Activated CD8-positive, alpha-beta T cell treated with anti-CD3 and anti-CD28 coated beads for 36 hours (primary cell): ENCODE measurements at places on chromosomes 12 and 14. TPM values are rescaled to one million over a fixed set of nuclear protein-coding genes. Genes with fewer than 3 reads are reported as not detected.
A peak's percentile ranks its signal among the peaks of the same experiment; 100 is the strongest.

DNA sequence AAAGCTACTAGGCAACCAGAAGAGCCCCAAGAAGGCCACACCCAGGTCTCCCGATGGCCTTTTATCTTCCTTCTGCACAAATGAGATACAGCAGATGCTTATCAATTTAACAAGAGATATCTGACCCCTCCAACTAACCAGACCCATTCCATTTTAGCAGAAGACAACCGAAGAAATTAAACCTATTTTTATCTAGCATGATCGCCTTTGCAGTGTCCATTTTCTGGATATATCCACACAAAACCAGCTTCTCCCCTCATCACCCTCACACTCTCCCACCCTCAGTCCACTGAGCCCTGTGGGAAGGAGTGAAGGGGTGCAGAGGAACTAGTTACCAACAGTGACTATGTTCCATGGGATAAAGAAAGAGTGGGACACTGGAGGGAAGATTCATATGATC is 20.9 kb upstream of the DHRS4 start:
- no peak for DNase-seq

GRCh38 chr14:33404964-33405574 is 466.4 kb downstream of the NPAS3 start:
- DNase-seq = no peak

GRCh38 chr12:64825143-64826021 is 935 bp downstream of the TBC1D30 start:
- peak; percentile 40 for DNase-seq

The R3HDM2 gene
- 33.2 TPM for total RNA-seq

GRCh38 chr12:88493636-88494035 is 86.6 kb downstream of the KITLG start:
- no peak for DNase-seq

- peak; percentile 97 for DNase-seq
Measured at GRCh38 chr12:123670882-123671728, at the start of gene TCTN2. Gene TCTN2, plus strand, starts transcription at chr12:123671113. Its CDS starts 128 bp downstream, at chr12:123671241.

The SMCO3 gene
- not detected for total RNA-seq

GRCh38 chr12:131321988-131322387 is 368.3 kb downstream of the ADGRD1 start:
- no peak for DNase-seq

GRCh38 chr12:104448451-104448850 is 8.3 kb upstream of the CHST11 start:
- DNase-seq = no peak

GRCh38 chr14:68168460-68169109 is 349.0 kb downstream of the RAD51B start:
- no peak for DNase-seq

The ADAMTS20 gene
- total RNA-seq = not detected

GRCh38 chr14:22838631-22839041 is 2.3 kb downstream of the MMP14 start:
- no peak for DNase-seq

The CRIP1 gene
- total RNA-seq = 95.7 TPM

The PITPNM2 gene
- total RNA-seq = 15.3 TPM

The NRXN3 gene
- not detected for total RNA-seq

- peak; percentile 52 for DNase-seq
Measured at GRCh38 chr12:663293-663871, at the start of gene NINJ2. Gene NINJ2, minus strand, starts transcription at chr12:663445. Its CDS starts 85 bp downstream, at chr12:663360.

DNA sequence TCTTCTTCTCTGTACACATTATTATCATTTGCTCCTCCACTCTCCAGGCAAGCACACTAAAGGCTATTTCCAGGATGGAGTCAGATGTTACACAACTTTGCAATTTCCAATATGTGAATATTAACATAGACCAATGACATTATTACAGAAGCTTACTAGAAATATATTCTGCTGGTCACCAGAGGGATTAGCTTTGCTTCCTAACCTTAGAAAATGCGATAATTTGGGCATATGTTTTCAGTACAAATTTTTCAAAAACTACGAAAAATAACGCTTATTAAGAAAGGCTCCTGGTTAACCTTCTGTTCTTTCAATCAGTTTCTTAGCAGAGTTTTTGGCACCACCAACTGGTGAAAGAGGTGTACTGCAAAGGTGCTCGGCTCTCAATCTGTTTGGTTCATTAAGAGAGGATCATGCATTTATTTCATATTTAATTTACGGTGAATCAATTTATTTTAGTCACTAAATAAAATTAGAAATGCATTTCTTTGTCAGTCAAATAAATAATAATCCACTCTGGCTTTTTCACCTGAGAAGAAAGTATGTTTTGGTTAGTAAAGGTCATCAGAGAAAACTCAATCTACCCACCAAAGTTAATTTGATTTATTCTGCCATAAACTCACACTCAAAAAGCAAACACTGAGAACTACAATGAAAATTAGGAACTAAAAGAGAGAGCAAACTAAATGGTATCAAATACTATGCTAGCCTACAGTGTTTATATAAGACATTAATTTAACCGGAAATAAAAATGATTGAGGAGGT is 39.2 kb downstream of the EFCAB11 start:
- peak; percentile 77 for DNase-seq

The RNASE7 gene
- not detected for total RNA-seq

GRCh38 chr14:89540830-89541470 is 123.9 kb upstream of the FOXN3 start:
- DNase-seq = no peak

- DNase-seq = no peak
Measured at GRCh38 chr12:90172524-90172923, 463.9 kb upstream of the ATP2B1 start.

DNA sequence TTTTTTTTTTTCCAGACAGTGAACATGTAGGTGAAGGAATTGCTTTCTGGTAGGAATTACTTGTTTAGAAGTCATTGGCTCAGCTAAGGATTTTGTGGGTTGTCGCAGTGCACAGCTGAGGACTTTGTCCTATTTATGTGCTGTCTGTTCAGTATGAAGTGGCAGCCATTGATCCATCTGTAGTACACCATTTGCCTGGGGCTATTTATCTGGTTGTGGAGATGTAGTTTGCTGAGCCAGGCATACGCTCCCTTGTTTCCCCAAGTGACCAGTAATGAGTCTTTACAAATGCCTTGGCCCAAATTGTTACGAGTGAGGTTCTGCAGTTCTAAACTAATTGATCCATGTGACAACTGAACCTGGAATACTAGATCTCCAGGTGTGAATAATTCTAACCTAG is 140.1 kb downstream of the NRXN3 start:
- DNase-seq = no peak

- DNase-seq = no peak
Measured at GRCh38 chr12:22850185-22850584, 225.2 kb downstream of the ETNK1 start.
